Stimulated activated CD4-positive, alpha-beta T cell treated with anti-CD3 and anti-CD28 coated beads, Interleukin-4, amount 100 ng/mL, for 48 hours (primary cell): ENCODE measurements at places on chromosomes 11 and 22.

DNA sequence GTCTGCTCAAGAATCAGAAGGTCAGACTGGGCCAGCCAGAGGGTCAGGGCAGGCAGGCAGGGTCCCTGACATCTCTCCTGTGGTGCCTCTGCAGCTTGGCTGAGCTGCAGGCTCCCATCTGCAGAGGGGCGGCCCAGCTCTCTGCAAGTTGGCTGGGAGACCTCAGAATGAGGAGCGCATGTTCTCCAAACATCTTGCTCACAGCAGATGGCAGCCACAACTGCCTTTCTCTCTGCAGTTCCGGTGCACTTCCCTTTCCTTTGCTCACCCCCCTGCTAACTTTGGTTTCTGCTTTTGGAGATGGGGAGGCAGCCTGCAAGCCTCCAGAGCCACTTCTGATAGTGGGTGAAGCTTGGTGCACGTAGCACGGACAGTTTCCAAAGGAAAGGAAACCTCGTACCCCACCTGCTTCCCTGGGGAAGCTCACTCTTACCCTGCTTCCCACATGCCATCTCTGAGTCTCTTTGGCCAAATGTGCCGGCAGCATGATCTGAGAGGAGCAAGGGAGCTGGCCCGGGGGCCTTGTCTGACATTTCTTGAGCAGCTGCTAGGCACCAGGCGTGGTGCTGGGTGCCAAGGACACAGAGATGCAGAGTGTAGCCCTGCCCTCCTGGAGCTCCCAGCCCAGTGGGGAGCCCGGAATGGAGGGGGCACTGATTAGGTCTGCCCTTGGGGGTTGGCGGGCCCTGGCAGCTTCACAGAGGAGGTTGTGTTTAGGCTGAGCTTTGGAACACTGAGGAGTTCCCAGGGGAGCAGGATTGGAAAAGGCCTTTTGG is 18.2 kb downstream of the DAGLA start:
- no peak for DNase-seq

DNA sequence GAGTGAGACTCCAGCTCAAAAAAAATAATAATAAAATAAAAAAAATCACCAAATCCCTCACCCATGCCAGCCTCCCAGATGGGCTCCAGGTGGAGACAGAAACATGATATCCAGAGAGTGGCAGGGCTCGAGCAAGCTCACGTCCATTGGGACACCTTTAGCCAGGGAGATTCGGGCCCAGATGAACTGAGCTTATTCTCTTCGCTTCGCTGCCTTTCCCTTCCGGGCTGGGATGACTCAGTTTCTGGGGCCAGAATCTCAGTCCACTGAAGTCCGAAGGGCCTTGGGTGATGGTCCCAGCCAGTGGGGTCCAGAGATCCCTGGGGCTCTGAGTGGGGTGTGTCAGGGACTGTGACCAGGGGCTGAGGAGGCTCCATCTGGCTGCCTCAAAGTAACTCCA is 23.0 kb upstream of the MYEOV start:
- DNase-seq: no peak

- DNase-seq: no peak
Observed at GRCh38 chr11:108891909-108892511, 227.1 kb downstream of the DDX10 start.

GRCh38 chr11:124108156-124108555 is 7.1 kb upstream of the VWA5A start:
- DNase-seq: no peak

- no peak for DNase-seq
Observed at GRCh38 chr11:27648840-27649239, 51.4 kb downstream of the BDNF start.

DNA sequence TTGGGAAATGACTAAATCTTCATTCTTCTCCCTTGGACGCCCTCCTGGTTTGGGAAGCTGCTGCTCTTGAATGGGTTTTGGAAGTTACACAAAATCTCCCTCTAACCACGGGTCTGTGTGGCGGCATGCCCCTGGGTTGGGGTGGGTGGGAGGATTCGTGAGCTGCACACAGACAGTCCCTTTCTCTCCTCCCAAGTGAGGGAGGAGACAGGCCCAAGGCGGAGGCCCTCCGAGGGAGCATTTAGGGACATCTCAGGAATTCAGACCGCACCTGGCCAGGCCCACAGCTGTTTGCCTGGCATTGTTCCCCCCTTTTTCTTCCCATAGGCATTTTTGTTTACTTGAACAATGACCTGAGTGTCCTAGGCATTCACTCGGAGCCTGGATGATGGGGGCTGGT is 94.1 kb downstream of the MPPED1 start:
- DNase-seq: no peak

DNA sequence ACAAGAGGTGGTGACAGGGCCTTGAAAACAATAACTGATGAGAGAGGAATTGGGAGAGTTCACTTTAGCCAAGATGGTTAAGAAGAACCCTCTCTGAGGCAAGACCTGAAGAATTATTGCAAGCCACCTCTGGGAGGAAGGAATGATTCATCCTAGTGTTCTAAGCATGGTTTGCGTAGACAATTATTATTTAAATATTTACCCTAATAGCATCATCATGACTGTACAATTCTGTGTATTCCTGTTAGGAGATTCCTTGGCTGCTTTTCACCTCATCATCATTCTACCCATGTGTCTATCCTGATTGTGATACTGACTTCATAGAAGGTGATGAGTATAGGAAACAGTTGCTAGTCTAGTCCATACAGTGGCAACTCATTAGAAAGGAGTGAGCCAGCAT is 264.4 kb downstream of the DDX10 start:
- no peak for DNase-seq

DNA sequence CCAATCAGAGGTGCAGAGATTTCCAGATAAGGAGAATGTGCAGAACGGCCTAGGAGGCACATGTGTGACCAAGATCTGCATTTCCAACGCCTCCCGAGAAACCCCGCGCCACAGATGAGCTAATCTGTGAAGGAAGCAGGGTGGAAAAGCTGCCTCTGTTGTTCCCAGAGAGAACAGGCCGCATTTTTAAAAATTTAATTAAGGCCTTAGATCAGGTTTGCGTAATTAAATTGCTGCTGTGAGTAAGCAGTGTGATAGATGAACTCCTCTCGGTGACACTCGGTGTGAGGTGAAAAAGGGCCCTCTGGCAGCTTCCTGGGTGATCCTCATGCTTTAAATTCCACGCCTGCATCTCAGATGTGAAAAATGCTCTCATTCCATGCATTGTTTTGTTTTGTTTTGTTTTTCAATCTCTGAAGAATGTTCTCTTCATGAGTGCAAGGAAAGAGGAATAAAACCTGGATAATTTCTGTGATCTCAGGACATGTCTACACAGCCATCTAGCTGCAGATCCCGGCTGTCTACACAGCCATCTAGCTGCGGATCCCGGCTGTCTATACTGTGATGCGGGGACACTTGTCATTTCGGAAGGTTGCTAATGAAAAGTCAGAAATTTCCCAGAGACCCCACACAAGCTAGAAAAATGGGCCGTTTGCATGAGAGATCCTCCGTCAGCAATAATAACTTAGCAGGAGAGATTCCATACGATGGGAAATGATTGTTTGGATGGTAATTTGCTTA is 1398.9 kb downstream of the BRD1 start:
- DNase-seq: no peak

DNA sequence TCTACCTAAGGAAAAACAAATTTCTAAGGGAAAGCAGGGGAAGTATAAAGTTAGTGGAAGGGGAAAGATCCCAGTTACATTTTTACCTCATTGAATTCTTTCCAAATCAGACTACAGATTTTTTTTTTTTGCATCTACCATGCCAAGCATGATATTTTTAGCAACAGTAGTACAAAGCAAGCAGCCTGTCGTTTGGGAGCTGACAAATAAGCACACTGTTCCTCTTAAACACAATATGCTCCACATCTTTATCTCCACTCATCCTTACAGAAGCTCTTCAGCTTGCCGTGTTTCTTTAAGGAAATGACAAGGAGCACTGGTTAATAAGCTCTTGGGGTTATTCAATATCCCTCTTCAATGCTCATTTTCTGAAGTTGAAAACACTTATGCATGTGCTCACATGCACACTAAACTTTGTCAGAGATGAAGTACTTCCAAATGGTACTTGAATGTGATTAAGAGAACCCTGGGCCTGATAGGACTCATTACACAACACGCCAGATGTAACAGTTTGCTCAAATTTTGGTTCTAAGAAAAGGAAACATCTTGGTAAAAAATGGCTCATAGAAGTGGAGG is 53.8 kb downstream of the PAX6 start:
- DNase-seq: no peak

- no peak for DNase-seq
Observed at GRCh38 chr11:130786586-130786985, 129.7 kb downstream of the SNX19 start.

GRCh38 chr22:20601308-20601707 is 93.9 kb downstream of the MED15 start:
- DNase-seq: no peak

DNA sequence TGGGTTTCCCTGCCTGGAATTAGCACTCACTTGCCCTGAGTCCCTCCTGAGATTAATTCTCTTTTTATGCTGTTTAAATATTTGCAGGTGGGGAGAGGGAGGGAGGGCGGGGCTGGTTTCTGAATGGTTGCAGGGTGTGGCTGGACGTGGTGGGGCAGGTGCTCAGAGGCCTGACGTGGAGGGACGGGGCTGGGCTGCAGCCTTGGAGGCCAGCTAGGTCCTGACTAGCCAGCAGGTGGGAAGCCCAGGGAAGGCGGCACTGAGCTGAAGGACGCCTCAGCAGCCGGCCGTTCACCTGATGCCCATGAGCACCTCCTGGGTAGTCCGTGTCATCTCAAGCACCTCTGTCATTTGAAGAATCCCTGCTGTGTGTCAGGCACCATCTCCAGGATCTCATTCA is 21.3 kb downstream of the SGSM1 start:
- DNase-seq: no peak
